SIG-M5 (cell line): ENCODE measurements at places on chromosomes 16 and 17.

DNA sequence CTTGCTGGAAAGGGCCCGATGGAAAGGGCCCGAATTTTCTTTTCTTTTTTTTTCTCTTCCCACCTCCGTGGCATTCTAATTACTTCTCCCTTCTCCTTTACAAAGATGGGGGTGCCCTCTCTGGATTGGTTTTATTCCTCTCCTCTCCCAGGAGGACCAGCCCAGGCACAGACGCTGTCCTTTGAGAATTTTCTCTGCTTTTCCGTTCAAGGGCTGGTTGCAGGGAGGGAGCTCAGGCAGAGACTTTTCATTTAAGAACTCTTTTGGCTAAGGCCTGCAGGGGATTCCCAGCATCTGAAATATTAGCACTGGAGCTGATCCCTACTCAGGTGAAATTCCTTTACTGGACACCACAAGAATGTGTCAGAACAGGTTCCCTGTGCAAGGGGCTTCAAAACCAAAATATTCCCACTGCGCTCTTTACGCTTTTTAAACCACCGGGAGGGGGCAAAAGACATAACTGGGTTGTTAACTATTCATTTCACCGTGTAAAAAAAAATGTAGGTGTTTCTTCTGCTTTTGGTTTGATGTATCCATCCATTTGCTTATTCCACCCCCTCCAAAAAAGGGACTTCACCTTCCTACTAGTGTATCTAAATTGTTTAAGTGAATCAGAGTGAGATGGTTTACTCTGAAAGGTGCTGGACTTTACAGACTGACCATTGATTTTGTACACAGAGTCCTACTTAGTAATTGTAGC lies 1.4 kb downstream of the NFAT5 start:
- DNase-seq, result no peak

DNA sequence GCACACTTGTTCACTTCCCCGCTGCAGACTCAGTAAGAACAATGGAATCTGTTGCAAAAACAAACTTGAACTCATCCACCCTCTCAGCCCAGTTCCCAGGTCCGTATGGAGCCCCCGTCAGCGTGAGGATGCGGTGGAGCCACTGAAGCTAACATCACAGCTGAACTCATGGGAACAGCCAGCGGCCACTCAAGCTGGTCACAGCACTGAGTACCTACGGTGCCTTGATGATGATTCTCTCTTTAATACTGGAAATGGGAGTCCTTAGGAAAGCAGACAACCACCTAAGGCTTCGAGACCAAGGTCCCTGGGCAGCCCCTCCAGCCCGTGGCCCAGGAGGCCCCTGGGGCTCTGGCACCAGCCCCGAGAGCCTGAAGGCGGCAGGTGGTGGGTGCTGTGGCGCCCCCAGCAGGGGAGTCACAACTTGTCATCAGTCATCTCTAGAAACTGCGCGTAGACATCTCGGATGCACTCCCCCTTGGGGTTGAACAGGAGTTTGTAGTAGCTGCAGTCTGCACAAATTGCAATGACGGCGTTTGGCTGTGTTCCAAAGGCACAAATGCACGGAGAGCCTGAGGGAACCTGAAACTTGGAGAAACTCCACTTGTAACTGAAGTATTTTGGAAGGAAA lies 31.0 kb upstream of the RHOT1 start:
- no peak for DNase-seq

GRCh38 chr17:68033636-68034451 lies 1.7 kb upstream of the KPNA2 start:
- no peak for DNase-seq

DNA sequence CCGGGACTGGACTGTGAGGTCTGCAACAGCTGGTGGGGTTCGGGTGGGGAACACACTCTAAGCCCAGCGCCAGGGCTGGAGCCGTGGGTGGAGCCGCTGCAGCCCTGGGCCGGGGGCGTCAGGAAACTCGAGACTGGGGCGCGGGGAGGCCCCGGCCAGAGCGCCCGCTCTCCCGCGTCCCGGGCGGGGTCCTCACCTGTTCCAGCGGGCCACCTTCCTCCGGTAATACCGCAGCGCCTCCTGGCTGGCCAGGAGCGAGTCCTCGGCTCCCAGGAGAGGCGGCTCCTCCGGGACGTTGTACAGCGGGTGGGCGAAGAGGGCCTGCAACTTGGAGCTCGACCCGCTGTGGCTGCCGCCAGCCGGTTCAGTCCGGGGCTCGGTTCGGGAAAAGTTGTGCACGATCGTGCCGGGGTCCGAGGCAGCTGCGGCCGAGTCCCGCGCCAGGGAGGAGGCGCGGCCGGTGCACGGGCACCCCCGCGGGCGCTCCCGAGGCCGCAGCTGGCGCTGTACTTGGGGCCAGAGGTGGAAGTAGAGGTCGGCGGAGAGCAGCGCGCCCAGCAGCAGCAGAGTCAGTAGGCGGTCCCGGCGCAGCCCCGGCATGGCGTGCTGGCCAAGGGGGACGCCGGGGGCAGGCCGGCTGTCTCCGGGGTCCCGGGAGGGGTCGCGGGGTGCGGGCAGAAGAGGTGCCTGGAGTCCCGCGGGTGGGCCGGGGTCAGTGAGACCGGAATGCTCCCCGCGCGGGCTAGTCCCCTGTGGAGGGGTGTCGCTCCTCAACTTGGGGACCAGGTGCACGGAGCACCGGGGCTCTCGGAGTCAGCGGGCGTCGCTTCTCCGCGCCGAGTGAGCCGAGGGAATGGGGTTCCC lies 868 bp downstream of the FAM20A start:
- DNase-seq, result no peak

DNA sequence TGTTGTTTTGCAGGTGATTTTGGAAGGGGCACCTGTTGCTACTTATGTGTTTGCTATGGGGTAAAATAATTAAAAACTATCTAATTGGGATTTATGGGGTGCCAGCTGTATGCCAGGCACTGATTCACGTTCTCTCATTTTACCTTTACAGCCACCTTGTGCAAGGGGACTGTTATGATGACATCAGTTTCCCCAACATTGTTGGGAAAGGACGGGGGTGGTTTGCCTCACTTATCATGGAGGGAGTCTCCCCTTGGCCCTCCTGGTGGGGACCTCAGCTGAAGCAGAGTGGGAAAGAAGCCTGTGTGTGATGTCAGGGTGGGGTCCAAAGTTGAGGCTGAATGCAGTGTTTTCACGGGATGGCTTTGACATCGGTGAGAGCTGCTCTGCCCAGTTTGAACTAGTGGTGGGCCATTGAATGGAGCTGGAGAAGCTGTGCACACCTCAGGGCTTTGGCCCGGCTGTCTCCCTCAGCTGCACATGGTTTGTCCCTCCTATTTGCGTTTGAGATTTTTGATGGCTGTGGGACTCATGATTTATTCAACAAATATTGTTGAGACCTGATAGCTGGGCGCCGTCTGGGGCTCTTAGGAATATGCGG lies 36.1 kb downstream of the CMIP start:
- DNase-seq, result no peak

DNA sequence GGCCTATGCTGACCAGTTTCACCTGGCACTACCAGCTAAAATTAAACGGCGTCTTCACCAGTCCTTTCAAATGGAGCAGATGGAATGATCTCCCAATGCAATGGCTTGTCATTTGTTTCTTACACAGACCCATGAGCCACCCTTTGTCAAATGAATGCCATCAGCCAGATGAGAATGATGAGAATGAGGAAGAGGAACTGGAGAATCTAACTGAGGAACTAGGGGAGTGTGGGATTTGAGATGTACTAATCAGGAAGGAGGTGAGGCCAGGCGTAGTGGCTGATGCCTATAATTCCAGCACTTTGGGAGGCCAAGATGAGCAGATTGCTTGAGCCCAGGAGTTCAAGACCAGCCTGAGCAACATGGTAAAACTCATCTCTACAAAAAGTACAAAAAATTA lies 116.4 kb downstream of the HS3ST3A1 start:
- no peak for DNase-seq

GRCh38 chr17:55237268-55237667 lies 27.5 kb upstream of the HLF start:
- no peak for DNase-seq

DNA sequence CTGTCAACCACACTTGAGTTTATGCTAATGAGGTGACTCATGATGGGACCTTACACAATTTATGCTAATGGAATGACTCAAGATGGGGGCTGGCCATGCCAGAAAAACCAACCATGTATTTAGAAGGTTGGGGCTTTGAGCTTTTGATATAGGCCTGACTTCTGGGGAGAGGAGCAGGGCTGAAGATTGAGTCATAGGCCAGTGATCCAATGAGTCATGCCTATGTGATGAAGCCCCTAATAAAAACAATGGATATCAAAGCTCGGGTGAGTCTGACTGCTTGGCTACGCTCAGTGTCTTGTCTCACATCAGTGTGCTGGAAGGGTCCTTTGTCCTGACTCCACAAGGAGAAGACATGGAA lies 7.3 kb downstream of the MFSD6L start:
- no peak for DNase-seq

DNA sequence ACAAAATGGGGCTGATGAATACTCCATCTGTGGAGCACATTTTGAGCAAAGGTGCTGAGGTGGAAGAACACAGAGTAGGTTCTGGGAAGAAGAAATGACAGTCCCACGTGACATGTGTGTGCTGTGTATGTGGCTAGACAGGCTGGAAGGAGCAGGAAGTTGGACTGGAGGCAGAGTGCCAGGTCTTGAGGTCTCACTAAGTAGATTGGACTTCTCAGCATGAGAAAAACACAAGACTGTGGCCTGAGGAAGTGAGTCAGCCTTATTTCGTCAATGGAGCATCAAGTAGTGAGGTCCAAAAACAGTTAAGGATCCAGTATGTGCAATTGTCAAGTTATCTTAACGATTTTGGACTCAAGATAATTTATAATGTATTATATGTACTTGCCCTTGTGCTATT lies 736.5 kb downstream of the KCNJ2 start:
- no peak for DNase-seq

GRCh38 chr16:23040246-23040645 lies 109.0 kb downstream of the USP31 start:
- no peak for DNase-seq
